ENCODE measurements at places on chromosomes 13 and 19. TPM values are rescaled to one million over a fixed set of nuclear protein-coding genes. Genes with fewer than 3 reads are reported as not detected.

DNA sequence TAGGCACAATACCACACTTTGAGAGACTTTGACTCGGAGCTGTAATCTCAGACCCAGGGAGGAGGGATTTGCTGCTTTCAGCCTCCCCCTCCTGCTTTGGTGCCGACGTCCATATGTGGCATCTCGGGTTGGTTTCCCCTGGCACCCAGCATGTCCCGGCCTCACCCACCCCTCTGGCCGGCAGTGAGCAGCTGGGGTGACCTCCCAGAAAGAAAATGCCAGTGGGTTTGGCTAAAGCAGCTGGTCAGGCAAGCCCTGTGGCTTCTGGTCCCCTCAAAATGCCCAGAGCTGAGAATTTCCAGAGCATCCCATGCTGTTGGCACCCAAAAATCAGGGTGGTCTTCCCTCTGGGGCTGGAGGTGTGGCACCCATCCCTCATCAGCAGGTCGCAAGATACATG, 34.1 kb downstream of the INSR start:
- DNase-seq = no peak

- no peak for DNase-seq
Measured at GRCh38 chr19:3548606-3549005, 8.8 kb downstream of the MFSD12 start.

DNA sequence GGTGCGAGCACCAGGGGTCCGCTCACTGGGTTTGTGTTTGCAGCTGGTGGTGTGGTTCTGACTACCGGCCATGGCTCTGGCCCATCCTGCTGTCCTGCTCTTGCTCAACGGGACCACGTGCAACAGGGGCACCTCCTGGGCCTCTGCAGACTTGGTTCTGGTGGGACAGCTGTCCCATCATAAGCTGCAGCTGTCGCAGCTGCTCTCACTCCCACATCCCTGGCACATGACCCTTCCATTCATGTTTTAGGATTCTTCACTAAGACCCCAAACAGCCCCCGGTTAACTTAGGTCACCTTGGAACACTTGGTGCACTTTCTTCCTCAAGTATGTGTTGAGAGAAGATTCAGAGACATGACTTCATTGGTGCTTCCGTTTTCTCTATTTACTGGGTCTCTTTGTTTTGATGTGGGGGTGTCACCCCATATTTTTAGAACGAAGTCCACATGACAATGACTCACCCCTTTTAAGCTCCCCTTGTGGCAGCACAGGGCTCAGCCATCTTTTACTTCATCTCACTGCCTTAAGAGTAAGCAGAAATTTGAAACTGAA, 68.4 kb upstream of the ARHGEF7 start:
- DNase-seq = no peak

DNA sequence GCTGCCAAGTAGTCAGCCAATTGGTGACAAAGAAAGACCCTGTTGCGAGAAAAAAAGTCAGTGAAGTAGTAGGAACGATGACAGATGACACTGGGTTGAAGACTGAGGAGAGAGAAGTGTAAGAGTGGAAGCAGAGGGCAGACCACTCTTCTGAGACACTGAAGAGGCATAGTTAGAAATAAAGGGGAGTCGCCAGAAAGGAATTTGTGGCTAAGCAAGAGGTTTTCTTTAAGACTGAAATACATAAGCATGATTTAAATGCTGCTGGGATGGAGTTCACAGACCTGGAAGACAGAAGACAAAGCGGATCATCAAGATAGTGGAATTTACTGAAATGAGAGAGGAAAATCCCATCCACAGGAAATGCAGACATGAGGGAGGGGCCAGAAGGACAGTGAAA, 56.2 kb upstream of the USPL1 start:
- DNase-seq = no peak

DNA sequence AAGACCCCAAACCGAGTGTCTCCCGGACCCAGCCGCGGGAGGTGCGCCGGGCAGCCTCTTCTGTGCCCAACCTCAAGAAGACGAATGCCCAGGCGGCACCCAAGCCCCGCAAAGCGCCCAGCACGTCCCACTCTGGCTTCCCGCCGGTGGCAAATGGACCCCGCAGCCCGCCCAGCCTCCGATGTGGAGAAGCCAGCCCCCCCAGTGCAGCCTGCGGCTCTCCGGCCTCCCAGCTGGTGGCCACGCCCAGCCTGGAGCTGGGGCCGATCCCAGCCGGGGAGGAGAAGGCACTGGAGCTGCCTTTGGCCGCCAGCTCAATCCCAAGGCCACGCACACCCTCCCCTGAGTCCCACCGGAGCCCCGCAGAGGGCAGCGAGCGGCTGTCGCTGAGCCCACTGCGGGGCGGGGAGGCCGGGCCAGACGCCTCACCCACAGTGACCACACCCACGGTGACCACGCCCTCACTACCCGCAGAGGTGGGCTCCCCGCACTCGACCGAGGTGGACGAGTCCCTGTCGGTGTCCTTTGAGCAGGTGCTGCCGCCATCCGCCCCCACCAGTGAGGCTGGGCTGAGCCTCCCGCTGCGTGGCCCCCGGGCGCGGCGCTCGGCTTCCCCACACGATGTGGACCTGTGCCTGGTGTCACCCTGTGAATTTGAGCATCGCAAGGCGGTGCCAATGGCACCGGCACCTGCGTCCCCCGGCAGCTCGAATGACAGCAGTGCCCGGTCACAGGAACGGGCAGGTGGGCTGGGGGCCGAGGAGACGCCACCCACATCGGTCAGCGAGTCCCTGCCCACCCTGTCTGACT, 7.9 kb downstream of the MAP1S start:
- no peak for DNase-seq

DNA sequence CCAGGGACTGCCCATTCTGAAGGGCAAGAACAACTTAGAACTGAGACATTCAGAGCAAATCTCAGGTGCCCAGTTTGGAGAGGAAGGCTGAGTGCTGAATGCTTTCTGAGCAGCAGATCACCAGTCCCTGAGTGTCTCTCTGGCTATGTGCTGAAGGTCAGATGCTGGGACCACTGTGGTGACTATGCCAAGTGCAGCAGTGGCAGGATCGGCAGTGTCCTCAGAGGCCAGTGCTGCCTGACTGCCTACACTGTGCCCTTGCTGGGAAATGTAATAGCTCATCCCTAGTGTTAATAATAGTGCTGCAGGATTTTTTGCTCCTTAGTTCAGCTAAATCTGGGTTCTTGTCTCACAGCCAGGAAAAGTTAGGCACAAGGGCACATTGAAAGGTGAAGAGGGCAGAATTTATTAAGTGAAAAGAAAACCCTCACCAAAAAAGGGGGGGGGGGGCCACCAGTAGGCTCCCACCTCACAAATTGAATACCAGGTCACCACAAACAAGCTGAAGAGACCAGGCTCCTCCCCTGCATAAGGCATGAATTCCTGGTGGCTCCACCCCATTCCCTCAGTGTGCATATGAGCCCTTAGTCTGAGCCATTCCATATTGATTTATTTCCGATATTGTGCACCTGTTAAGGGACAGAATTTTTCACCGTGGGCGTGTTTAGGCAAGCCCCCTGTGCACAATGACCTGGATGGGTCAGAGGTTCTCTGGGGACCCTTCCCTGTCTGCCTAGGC, 18.5 kb downstream of the RFXAP start:
- DNase-seq = no peak

- DNase-seq = no peak
Measured at GRCh38 chr19:13914777-13915176, 8.8 kb downstream of the CC2D1A start.

DNA sequence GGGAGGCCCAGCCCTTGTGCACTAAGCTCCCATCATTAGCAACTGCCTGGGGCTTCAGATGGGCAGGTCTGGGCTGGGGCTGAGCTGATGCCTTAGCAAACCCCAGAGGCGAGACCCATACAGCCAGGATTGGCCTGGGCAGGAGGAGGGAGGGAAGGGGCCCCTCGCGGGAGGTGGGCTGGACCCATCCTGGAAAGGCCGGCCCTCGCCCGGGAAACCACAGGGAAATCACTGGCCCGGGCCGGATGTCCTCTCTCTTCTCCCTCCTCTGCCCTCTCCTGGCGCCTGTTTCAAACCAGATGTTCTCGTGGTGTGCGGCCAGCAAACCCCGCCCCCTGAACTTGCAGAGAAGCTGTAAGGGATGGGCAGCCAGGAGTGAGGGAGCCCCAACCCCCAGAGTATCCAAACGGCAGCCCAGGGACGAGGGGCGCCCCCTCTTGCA, 43.1 kb downstream of the TMEM255B start:
- DNase-seq = peak; percentile 91

GRCh38 chr19:17775245-17775927, 19.6 kb upstream of the B3GNT3 start:
- no peak for DNase-seq

DNA sequence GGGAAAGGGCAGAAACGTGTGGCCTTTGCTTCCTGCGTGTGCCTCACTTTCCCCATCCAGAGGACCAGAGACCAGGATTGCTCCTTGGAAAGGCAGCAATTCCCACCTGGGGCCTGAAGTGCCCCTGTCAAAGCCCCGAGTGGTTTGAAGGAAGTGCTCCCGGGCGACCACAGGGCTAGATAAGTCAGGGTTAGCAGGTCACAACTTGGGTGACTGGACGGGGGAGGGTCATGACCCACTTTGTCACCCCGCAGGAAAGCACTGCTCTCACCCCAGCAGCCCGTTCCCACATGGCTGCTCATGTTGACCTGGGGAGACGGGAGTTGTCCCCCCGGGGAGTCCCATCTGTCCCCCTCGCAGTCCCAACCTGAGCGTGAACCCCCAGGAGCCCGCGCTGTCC, 459 bp downstream of the PRAM1 start:
- DNase-seq = no peak

GRCh38 chr13:111265006-111265700, 55.3 kb upstream of the TEX29 start:
- DNase-seq = no peak

KANK3 gene
- 1.2 TPM for total RNA-seq

IGFLR1 gene
- total RNA-seq = 1.4 TPM

PDE4C gene
- not detected for total RNA-seq

KLK2 gene
- total RNA-seq = not detected

Measured in chondrocyte (in vitro differentiated cells).